Ureter (tissue), 1 donor: ENCODE measurements at places on chromosomes 1 and 21. TPM values are rescaled to one million over a fixed set of nuclear protein-coding genes. Genes with fewer than 3 reads are reported as not detected.

Gene FCRL1
- 0.21 TPM for total RNA-seq

Gene NBPF14
- total RNA-seq, result 22.0 TPM

Gene EPS8L3
- 0.55 TPM for total RNA-seq

Gene CENPL
- 4.2 TPM for total RNA-seq

Gene KCND3
- 6.2 TPM for total RNA-seq

Gene EPHA2
- total RNA-seq, result 58.9 TPM
